ENCODE measurements at places on chromosomes 1 and 21.

- no peak for DNase-seq
Observed at GRCh38 chr1:100462326-100463025, 75.5 kb upstream of the GPR88 start.

- DNase-seq, result no peak
Observed at GRCh38 chr1:35364741-35365140, 96.2 kb downstream of the ZMYM4 start.

DNA sequence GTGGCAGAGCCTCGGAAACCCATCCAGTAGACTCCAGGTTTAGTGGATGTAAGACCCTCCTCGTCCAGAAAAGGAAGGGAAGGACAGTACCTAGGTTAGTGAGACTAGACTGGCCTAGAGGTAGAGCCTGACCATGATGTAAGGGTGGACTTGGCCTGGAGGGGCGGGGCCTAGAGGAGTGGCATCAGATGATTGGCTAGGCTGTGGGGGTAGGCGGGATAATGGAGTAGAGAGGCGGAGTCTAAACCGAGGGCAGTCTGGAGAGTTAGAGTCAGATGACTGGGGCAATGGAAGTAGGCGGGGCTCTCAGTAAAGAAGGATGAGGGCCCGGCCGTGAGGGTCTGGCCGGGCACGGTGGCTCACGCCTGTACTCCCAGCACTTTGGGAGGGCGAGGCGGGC, 70.1 kb downstream of the EPHB2 start:
- DNase-seq, result no peak

- DNase-seq, result no peak
Observed at GRCh38 chr1:84374991-84375696, 23.1 kb upstream of the DNASE2B start.

GRCh38 chr1:182186757-182187146, 125.2 kb upstream of the ZNF648 start:
- no peak for DNase-seq

GRCh38 chr1:29586991-29587745, 350.8 kb downstream of the PTPRU start:
- no peak for DNase-seq

DNA sequence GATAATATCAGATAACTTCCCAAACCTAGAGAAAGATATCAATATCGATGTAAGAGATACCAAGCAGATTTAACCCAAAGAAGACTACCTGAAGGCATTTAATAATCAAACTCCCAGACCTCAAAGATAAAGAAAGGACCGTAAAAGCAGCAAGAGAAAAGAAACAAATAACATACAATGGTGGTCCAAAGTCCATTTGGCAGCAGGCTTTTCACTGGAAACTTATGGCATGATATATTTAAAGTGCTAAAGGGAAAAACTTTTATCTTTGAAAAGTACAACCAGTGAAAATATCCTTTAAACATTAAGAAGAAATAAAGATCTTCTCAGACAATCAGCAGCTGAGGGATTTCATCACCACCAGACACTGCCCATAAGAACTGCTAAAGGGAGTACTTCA, 812.7 kb upstream of the ADAMTS5 start:
- no peak for DNase-seq

DNA sequence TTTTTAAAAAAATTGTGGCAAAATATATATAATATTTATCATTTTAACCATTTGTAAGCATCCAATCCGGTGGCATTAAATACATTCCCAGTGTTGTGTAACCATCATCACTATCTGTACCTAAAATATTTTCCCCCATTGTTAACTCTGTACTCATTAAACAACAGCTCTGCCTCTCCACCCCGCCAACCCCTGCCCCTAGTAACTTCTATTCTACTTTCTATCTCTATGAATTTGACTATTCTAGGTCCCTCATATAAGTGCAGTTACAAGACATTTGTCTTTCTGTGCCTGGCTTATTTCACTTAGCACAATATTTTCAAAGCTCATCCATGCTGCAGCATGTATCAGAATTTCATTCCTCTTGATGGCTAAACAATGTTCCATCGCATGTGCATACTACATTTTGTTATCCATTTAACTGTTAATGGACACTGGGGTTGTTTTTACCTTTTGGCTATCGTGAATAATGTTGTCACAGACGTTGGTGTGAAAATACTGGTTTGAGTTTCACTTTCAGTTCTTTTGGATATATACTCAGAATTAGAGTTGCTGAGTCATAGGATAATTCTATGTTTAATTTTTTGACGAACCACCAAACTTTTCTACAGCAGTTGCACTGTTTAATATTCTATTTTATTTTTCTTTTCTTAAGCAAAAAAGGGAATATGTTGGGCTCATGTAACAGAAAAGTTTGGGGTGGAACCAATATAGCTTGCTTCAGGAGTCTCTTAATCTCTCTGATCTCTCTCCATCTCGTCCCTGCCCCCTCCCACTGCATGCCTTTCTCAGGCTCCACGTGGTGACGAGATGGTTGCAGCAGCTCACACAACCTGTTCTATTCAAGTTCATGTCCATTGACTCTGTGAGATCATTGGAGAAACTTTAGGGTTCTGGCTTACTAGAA, 25.2 kb upstream of the RCAN1 start:
- peak; percentile 20 for DNase-seq

DNA sequence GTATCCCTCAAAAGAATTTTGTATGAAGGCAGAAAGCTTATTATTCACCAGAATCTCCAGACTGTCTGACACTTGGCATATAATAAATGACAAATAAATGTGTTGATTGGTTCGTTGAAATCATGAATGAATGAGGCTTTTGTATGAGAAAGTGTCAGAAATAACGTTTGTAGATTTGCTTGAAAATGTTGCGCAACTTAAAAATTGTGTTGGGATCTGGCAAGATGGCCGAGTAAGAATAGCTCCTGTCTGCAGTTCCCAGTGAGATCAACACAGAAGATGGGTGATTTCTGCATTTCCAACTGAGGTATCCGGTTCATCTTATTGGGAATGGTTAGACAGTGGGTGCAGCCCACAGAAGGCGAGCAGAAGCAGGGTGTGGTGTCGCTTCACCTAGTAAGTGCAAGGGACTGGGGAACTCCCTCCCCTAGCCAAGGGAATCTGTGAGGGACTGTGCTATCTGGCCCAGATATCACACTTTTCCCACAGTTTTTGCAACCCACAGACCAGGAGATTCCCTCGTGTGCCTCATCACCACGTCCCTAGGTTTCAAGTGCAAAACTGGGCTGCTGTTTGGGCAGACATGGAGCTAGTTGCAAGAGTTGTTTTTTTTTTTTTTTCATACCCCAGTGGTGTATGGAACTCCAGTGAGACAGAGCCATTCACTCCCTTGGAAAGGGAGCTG, 759.0 kb downstream of the LTN1 start:
- no peak for DNase-seq

GRCh38 chr1:90074137-90074536, 79.2 kb downstream of the ZNF326 start:
- no peak for DNase-seq
